ENCODE measurements at places on chromosomes 12 and 14.
A peak's percentile ranks its signal among the peaks of the same experiment; 100 is the strongest.

- DNase-seq: no peak
Measured at GRCh38 chr12:53289891-53290290, 5.5 kb upstream of the PFDN5 start.

DNA sequence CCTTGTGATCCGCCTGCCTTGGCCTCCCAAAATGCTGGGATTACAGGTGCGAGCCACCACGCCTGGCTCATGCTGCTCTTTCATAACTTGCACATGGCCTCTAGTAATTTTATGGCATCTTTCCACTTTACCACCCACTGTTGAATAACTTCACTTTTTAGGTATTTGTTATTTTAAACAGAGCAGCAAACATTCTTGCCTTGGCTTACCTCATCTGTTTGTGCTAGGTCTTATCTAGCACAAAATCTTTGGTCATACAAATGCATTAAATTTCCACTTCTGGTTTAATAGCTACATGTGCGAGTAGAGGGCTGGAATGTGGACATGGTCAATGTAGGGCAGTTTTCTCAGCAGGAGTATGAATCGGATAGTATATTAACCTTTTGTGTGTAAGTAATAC lies 38.8 kb upstream of the ATF7IP start:
- DNase-seq: no peak

- DNase-seq: no peak
Measured at GRCh38 chr14:44180975-44181374, 326.1 kb downstream of the FSCB start.

DNA sequence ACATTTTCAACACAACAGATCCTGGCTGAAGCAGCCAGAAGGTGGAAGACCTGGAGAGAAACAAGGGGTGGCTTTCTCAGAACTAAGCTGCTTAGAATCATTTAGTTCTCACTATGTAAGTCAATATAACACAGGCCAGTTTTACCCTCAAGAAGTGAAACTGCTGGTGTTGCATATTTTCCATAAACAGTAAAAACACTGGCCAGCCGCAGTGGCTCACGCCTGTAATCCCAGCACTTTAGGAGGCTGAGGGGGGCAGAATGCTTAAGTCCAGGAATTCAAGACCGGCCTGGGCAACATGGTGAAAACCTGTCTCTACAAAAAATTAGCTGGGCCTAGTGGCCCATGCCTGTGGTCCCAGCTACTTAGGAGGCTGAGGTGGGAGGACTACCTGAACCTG lies 11.6 kb downstream of the STX2 start:
- no peak for DNase-seq

DNA sequence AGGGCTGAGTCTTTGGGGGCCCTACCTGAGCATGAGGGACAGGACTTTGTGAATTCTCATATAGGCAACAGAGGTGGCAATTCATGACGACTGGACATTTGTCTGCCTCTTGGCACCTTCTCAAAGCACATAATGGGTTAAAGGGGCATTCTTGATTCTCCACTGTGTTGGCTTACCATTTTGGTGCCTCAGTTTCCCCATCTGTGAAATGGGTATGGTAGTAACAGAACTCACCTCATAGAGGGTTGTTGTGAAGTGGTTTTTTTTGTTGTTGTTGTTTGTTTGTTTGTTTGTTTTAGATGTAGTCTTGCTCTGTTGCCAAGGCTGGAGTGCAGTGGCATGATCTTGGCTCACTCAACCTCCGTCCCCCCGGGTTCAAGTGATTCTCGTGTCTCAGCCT lies 106.0 kb downstream of the CHST11 start:
- no peak for DNase-seq

DNA sequence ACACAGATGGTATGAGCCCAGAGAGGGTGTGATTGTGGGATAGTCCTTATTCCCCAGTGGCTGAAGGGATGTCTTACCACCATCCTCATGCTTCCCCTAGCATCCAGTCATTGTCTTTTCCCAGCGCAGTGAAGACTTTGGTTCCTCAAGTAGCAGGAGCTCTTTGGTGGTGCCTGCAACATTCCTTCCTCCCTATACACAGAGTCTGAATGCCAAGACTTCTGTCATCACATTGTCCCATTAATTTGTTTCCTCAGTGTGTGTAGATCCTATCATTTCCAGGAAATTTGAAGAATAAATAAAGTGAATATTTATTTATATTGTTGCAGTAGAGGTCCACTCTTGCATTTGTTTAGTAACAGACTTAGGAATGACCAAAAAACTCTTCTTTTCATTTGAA lies 147.2 kb downstream of the DACT1 start:
- DNase-seq: no peak

DNA sequence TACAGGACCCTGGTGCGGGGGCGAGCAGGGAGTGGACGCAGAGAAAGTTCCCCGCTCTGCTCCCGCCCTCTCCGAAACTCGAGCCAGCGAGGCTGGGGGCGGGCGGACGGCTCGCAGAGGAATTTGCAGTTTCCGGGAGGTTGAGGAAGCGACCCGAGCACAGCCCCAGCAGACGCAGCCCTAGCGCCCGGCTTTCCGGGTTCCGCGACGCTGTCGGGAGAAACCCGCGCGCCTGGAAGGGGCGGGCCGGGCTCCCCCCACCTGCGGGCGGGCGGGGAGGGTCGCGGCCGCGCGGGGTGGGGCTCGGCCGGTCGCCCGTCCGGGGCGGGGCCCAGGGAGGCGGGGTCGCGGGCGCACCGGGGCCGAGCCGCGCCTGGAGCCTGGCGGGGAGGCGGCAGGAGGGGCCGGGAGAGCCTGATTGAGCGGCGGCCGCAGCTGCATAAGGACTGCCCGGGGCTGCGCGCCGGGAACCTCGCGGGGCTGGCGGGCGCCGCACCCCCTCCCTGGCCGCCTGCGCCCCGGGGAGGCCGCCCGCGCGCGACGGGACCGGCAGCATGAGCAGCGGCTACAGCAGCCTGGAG lies at the start of gene RASSF3:
TSS of gene RASSF3 (plus strand) at position 417 of the 581 bp plus-strand sequence. CDS start at position 555, 138 bp downstream.
- DNase-seq: peak; percentile 69

DNA sequence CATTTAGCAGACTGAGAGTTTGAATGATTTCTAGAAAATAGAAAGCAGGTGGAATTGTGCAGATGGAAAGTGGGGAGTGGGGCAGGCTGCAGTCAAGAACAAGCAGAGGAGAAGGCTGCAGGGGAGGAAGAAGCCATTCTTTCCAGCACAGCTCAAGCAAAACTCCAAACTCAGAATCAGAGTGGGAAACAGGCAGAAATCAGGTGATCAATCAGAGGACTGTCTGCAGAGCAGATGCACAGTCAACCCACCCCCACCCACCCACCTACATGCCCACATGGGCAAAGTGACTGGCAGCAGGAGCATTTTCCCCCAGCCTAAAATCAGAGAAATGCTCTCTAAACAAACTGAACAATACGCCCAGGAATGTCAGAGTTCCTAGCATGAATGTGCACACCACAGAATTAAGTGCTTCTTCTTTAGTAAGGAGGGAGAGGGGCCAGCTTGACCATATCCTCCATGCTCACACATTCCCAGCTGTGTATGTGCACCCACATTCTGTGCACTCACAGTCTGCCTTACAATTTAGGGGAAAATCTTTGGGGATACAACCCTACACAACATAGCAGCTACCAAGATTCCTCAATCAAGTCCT lies 194.1 kb upstream of the PLEKHA5 start:
- no peak for DNase-seq

- no peak for DNase-seq
Measured at GRCh38 chr14:69763761-69764510, 3.0 kb upstream of the SRSF5 start.

DNA sequence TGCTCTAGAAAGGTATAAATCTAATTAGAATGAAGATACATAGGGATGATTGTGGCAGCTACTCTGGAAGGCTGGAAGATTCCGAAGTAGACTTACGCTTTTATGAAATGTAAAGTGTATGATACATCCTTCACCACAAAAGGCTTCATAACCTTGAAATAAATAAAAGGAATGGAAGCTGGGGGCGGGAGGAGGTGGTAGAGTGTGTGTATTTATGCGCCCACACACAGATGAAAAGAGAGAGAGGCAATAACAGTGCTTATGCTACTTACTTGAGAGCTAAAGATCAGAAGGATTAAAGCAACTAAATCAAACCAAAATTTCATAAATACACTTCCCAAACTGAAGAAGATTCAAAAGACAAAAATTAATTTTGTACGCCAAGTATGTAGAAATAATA lies 30.4 kb downstream of the CBX5 start:
- no peak for DNase-seq

- DNase-seq: no peak
Measured at GRCh38 chr12:15056218-15056617, 83.4 kb downstream of the PDE6H start.

DNA sequence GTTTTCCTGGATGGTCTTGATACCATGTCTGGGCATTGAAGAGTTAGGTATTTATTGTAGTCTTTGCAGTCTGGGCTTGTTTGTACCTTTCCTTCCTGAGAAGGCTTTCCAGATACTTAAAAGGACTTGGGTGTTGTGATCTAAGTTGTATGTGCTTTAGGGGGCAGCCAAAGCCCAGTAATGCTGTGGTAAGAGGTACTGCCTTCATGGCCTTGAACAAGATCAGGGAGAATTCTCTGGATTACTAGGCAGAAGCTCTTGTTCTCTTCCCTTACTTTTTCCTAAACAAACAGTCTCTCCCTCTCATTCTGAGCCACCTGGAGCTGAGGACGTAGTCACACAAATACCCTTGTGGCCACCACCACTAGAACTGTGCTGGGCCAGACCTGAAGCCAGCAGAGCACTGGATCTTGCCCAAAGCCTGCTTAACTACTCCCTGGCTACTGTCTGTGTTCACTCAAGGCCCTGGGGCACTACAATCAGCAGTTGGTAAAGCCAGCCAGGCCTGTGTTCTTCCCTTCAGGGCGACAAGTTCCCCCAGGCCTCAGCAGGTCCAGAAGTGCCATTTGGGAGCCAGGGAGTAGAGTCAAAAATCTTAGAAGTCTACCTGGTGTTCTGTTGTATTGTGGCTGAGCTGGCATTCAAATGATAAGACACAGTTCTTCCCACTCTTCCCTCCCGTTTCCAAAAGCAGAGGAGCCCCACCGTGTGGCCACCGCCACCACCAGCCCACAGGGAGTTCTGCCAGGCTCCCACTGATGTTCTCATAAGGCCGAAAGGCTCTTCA lies 11.4 kb downstream of the PRORP start:
- DNase-seq: no peak

DNA sequence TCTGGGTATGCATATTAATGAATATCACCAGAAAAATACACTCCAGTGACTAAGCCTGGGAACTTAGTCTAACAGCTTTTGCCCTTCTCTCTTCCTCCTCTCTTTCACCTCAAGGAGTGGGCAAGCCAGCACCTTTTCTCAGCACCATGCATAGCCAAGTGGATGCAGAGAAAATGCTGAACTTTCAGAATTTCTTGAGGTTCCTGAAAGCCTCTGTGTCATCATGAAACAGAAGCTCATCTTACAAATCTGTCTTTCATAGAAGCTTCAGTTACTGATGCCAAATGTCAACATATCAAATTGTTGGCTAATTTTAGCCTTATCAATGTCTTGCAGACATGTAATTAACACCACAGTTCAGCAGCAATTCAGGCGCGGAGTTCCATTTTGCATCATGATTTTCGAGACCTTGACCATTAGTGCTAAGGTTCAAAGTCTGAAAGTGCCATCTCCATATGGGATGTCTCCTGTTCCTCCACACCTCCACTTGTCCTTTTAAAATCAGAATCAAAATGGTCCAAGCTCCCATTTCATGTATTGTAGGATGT lies 51.1 kb upstream of the RPH3A start:
- no peak for DNase-seq

- DNase-seq: no peak
Measured at GRCh38 chr14:91231446-91231845, 13.1 kb downstream of the GPR68 start.

- DNase-seq: no peak
Measured at GRCh38 chr12:537772-538171, 78.0 kb downstream of the B4GALNT3 start.

DNA sequence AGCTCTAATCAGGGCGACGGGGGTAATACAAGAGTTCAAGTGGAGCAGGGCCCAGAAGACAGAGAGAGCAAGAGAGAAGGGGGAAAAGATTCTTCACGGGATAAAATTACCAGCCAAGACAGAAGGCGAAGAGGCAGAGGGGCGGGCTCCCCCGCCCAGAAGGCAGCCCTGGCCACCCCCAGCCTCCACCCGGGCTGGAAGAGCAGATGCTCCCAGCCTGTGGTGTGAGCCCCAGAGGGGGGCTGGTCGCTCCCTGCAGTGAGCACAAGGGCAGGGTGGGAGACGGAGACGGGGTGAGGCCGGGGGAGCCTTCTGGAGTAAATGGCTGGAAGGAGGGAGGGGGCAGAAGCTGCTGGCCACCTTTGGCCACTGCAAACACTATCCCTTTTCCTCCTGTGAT lies 1035.6 kb downstream of the VRK1 start:
- DNase-seq: no peak

GRCh38 chr12:52121824-52122539 lies 42.5 kb downstream of the SMIM41 start:
- DNase-seq: peak; percentile 35

- DNase-seq: peak; percentile 16
Measured at GRCh38 chr14:59688224-59689170, 111.9 kb upstream of the CCDC175 start.

DNA sequence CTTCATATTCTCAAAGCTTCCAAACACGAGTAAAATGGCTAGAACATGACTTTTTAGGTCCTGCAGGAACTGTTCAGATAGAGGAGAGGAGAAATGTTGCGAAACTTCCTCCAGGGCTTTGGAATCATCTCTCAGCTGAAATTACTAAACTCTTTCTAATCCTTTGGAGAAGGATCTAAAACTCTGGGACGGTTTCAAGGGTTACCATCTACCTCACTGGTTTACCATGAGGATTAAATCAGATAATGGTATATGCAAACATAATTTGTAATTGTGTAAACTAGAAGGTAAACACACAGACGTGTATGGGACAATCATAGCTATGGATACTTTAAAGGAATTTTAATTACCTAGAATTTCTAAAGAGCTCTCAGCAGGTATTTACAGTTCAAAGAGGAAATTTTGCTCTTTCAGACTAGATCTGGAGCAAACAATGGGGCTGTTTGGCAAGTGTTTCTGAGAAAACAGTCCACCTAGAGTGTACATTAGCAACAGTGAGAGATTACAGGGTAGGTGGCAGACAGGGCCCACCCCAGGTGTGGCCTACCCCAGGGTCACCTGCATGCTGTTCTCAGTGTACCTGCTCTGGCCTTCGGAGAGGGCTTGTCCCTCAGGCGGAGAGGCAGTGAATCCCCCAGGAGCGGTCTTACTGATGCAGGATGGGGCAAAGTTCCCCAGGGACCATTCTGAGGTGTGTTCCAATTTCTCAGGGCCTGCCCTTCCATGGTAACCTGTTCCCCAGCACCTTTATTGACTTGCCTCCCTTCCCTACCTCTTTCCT lies 124.7 kb upstream of the MAX start:
- DNase-seq: no peak

DNA sequence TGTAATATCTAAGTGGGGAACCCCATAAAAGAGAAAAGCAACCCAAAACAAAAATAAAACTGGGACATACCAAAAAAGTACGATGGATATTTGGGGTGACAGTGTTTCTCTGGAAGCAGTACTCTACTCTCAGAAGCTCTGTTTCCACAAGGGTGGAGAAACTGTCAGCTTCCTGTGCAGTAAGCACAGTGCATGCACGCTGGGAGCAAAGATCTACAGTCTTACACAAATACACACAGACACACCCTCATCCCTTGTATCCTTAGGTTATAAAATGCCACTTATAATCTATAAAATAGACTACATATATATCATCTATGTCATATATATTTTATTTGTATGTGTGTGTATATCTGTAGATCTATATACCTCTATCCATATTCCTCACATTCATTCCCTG lies 225.8 kb upstream of the SOX5 start:
- no peak for DNase-seq

All from stimulated activated CD8-positive, alpha-beta memory T cell treated with anti-CD3 and anti-CD28 coated beads, Interleukin-15, amount 100 ng/mL, for 48 hours (primary cell).